Stimulated activated CD4-positive, alpha-beta T cell treated with anti-CD3 and anti-CD28 coated beads, Interleukin-15, amount 100 ng/mL, for 1 hour (primary cell): ENCODE measurements at places on chromosomes 3 and 15.

GRCh38 chr15:64686130-64686735 lies 89.2 kb downstream of the RBPMS2 start:
- no peak for DNase-seq

DNA sequence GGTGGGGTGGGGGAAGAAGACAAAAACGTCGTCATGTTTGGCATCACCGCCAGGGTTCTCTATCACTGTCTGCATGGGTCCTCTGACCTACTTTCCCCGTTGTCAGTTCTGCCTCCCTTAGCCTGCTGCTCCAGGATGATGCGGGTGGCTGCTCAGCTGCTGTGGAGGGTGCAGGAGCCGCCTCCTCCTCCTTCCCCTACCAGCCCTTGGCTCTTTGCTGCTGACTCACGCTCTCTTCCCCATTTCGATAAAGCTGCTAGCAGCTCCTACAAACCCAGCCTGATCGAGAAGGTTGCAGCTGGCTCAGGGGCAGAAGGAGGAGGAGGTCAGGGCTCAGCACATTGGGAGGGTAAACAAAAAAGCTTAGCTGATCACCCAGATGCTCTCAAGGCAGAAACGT lies 49.5 kb upstream of the SEC13 start:
- no peak for DNase-seq

DNA sequence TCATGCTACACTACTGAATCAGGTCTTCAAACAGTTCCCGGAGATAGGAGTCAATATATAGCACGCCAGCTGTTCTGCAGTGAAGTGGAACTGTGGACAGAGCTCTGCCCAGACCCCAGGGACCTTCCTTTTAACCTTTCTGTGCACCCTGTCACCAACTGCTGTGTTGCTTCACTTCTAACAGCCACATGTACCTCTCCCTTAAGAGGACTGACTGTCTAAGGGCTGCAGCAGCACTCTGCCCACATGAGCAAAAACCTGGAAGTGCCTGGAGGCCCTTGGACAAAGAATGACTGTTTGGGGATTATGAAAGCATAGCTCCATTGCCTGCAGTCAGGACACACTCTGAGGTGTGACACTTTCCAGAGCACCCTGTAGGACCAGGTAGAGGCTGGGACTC lies 88.3 kb upstream of the CTNNB1 start:
- DNase-seq: no peak

DNA sequence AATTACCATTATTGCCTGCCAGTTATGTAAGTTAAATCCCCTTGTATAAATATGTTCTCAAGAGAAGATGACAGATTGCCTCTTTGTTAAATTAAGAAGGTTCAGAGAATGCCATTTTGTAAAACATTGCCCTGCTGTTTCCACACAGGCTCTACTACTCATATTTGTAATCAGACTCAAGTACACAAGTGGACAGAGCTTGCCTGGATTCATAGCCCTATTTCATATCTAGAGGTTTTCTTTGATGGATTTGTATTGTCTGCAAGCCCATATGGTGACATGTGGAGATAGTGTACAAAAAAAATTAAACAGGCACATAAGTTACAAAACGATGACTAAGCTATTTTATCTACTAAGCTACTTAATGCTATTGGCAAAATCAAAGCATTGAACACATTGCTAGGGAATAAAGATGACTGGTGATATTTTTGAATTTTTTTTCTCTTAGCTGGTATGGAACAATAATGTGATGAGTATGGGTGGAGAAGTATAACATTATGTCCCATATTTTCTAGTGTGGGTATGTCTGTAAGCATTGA lies 1286.6 kb upstream of the ALCAM start:
- DNase-seq: no peak

- DNase-seq: no peak
These were observed 276.8 kb downstream of the ULK4 start for GRCh38 chr3:41684797-41685735.

DNA sequence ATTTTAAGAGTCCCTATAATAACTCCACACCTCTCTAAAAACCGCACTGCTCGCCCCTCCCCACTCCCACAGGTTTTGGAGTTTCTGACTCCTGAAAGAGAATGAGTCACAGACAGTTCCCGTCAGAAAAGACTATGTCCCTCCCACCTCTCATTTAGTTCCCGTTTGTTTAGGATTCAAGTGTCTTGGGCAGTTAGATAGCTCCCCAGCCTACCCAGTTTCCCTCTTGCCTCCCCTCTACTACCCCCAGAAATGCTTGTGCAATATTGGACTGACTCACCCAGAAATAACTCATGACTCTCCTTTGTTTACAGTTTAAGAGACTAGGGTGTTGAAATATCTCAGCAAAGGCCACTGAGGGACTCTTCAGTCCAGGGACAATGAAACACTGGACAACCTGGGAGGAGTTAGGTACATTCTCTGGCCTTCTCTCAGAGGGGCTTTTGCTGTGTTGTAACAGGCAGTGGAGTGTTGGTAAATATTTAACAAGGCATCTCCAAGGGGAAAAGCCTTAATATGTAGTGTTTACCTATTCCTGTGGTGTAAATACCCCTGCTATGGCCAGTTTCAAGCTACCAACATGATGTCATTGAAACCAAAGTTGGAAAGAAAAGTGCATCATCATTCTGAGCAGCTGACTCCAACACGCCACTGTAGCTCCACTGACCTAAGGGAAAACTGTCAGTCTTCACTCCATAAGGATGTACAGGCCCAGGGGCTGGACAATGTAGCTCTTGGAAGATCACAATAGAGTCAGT lies 96.1 kb upstream of the CHD2 start:
- no peak for DNase-seq

- no peak for DNase-seq
These were observed 67.3 kb upstream of the GLCE start for GRCh38 chr15:69093127-69093526.

DNA sequence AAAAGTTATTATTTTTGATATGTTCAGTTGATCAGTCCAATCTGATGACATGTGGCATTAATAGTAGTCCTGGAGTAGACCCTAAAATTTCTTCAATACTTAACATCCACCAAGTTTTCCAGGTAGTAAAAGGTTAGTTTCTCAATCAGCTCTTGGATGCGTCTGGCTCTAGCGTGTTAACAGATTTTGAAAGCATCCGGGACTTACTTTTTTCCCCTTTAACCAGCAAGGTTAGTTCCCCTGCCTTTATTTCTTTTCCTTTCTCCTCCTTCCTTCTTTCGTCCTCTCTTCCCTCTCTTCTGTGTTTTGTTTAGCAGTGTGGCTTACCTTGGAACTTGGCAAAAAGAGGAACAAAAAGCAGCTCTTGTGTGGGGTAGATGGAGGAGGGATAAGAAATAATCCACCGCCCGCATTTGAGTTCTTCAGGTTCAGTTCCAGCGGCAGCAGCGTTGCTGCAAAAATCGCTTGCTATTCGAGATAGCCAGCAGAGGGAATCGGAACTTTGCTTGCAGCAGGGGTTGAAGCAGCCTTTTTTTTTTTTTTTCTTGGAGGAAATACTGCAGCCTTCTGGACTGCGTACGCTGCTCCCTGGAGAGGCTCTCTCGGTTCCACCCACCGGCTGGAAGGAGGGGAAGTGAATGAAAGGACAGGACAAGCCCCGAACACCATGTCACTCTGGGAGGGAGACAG lies at the start of gene RBMS3:
Gene RBMS3 (plus strand): TSS at position 668 of the 690 bp plus-strand sequence.
- no peak for DNase-seq

GRCh38 chr3:1117843-1118473 lies 25.1 kb downstream of the CNTN6 start:
- no peak for DNase-seq
